ENCODE measurements at places on chromosomes 6 and 20.
A peak's percentile ranks its signal among the peaks of the same experiment; 100 is the strongest.

DNA sequence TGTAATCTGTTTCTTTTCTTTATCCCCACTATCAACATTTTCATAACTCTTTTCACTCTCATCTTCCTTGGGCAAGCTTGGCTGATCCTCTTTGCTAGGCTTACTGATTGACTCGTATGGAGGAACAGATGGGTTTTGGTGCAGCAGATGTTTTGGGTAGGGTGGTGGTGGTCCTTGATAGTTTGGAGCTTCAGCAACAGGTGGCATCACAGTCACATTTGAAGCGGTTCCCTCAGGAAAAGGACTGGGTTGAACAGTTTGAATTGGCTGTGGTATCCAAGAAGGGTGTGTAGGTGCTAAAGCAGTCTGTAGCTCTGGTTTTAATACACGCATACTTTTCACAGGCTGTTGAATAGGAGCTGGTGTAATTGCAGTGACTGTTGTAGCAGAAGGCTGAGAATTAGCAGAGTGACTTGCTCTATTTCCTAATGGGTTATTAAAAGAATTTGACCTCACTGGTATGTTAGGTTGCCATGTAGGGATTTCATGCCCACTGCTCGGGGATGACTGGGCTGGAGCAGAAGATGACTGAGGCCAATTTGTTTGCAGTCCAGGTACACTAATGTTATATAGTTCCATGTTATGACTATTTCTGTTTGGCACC lies 34.5 kb downstream of the LATS1 start:
- DNase-seq = no peak

DNA sequence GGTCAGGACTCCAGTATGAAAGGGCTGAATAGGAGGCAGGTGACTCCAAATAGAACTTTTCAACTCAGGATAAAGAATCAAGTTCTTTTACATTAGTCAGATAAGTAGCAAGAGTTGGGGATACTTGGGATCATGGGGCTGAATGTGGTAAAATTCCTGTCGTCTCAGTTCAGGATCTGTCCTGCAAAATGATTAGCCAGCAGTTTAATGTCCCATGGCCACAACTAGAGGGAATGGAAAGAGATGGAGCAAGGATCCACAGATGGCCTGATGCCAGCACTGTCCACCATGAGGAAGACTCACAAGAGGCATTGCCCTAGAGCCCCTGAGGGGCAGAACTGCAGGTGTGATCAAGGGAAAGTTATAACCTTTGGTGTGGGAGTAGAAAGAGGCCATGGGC lies 2.1 kb downstream of the DEFB121 start:
- DNase-seq = no peak

- no peak for DNase-seq
These were observed 43.1 kb downstream of the MBOAT1 start for GRCh38 chr6:20169119-20169557.

DNA sequence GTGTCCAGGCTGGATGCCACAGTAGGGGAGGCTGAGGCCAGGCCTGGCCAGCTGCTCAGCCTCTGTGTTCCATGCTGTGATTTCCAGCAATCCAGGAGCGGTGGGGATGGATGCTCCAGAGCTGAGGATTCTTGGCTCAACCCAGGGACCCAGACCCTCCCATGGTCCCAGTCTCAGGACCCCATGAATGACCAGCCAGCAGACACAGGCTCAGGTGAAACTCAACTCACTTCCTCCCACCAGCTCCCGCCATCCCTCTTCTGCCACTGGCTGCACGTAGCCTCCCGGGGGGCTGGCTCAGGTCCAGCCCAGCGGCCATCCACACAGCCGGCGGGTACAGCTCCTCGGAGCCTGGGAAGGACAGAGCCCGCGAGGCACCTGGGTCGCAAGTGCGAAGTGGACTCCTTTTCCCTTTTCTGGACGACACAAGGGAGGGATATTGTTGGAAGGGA lies 54.5 kb upstream of the DACT2 start:
- no peak for DNase-seq

DNA sequence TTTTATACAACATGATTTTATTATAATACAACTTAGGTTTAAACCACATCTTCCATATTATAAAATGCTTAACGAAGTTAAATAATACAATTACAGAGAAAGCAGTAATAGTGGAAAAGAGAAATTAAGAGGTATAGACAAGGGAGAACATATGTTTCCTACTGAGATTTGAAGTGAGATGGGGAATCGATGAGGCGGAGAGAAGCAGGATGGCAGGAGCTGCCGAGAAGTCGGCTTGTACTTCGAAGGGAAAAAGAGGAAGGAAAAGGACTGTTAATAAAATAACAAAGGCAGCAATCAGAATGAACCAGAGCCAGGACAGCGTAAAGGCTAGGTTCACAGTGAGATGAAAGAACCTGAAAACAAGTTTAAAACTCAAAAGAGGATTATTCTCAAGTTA lies 15.4 kb downstream of the FBXL4 start:
- no peak for DNase-seq

DNA sequence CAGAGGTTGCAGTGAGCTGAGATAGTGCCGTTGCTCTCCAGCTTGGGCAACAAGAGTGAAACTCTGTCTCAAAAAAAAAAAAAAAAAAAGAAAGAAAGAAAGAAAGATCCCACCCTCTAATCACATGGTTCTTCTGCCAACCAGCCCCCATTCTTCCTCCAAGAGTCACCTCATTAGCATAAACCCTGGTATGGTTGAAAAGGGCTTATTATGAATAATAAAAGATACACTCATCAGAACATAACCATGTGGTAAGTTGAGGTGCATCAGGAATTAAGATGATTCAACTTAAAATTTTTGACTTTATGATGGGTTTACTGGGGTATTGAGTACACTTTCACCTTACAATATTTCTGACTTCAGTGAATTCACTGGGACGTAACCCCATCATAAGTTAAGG lies 793 bp upstream of the TRIM40 start:
- no peak for DNase-seq

- peak; percentile 96 for DNase-seq
These were observed 93.6 kb downstream of the TMEM242 start for GRCh38 chr6:157229713-157230112.

GRCh38 chr6:101595276-101595675 lies 201.8 kb downstream of the GRIK2 start:
- DNase-seq = no peak

- no peak for DNase-seq
These were observed 211.2 kb downstream of the MAFB start for GRCh38 chr20:40477805-40478204.

- DNase-seq = no peak
These were observed 18.9 kb upstream of the TRAF3IP2 start for GRCh38 chr6:111624401-111625098.

GRCh38 chr6:35558571-35558970 lies 45.9 kb upstream of the TULP1 start:
- no peak for DNase-seq

DNA sequence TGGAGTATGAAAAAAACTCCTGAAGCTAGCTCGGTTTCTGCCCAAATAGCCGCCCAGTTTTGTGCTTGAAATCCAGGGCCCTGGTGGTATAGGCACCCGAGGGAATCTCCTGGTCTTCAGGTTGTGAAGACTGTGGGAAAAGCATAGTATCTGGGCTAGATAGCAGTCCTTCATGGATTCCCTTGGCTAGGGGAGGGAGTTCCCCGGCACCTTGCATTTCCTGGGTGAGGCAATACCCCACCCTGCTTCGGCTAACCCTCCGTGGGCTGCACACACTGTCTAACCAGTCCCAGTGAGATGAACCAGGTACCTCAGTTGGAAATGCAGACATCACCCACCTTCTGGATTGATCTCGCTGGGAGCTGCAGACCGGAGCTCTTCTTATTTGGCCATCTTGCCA lies 184.5 kb upstream of the SLC35B3 start:
- DNase-seq = no peak

GRCh38 chr6:110563711-110564110 lies 87.3 kb upstream of the SLC22A16 start:
- peak; percentile 15 for DNase-seq

- no peak for DNase-seq
These were observed 324.7 kb upstream of the RUNX2 start for GRCh38 chr6:45003387-45003786.

- DNase-seq = no peak
These were observed 598.5 kb upstream of the IRAK1BP1 start for GRCh38 chr6:78268591-78269452.

GRCh38 chr6:153618371-153619322 lies 420.4 kb upstream of the OPRM1 start:
- no peak for DNase-seq

DNA sequence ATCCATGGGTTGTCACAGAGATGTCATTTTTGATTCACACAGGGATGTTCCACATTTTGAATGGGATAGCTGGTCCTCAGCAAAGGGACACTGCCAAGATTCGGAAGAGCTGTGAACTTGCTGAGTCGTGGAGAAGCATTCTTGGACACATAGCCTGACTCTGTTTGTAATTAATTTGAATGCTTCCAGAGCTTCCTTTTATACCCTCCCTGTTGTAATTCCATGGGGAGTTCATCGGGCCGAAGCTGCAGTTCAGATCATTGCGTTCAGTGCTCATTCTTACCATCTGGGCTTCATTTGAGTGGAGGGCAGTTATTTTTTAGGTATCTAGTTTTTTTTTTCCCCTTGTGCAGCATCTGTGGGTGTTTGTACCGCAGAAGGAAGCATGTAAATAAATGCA lies 126.5 kb downstream of the SLC24A3 start:
- no peak for DNase-seq

DNA sequence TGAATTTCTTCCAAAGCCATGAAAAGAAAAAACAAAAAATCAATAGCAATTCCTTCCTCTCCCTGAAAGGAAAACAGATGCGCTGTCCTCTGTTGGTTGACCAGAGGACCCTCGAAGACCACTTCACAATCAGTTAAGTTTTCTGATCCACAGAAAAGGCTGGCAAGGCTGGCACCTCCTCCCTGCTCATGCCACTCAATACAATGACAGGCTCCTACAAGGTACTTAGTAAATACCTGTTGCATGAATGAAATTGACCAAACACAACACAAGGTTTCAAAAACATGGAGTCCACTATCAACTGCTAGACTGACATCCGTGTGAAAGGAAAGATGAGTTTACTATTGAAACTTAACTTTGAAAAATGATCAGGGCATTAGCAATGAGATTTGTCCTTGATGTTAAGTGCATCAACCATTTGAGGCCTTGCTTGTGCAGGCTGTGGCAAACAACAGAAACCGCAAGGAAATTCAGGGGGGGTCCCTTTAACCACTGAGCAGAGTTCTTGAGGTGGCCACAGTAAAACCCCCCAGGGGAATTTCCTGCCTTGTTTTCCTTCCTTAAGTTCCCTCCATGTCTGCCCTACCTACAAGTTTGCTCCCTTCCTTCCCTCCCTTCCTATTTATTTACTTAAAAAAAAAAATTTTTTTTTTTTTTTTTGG lies 27.9 kb upstream of the RTF2 start:
- no peak for DNase-seq

DNA sequence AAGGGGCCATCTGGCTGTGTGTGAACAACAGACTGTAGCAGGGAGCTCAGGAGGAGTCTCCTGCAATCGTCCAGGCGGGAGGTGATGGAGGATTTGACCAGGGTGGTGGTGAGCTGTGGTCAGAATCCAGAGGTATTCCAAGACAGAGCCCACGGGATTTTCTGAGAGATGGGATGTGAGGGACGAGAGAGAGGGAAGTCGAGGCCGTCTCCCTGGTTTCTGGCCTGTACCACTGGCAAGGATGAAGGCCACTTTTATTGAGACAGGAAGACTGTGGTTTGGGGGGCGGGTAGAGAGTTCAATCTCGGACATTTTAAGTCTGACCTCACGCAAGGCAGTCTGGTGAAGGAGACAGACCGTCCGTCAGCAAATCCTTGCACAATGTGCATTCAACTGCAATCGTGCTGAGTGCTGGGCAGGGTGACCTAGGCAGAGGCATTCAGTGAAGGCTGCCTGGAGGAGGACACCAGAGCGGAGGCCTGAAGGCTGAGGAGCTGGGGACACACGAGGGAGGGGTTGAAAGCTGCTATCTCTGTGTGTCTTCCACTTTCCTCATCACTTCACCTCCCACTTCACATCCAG lies 53.9 kb downstream of the PREX1 start:
- no peak for DNase-seq

DNA sequence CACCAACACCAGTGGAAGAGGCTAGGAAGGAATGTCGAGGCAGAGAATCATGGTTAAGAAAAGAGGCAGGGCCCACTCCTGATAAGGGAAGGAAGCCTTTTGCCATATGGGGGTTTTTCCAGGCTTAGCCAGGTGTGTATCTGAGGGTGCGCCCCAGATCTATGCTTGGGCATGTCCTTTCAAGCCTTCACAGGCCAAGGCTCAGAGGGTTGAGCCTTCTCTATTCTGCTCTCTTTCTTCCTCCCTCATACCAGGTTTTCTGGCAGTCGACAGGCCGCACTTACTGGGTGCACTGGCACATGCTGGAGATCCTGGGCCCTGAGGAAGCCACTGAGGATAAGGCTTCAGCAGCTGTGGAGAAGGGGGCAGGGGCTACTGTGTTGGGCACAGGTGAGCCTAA lies 4.7 kb downstream of the CUL9 start:
- DNase-seq = no peak

DNA sequence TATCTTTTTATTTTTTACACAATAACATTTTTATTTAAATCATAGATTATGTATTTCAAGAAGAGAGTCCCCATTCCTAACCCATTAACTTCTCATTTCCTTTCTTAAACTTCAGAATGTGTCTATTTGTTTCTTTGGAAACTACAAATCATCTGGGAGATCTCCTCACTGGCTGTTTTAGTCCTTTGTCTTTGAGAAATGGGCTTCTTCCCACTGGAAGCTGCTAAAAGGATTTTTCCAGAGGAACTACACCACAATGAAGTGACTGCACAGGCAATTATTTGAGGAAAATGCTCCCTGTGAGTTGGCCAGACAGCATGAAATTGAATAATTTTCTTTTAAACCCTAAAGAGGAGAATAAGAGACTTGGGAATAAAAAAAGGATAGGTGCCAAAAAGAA lies 119.1 kb downstream of the TENT5A start:
- DNase-seq = no peak

DNA sequence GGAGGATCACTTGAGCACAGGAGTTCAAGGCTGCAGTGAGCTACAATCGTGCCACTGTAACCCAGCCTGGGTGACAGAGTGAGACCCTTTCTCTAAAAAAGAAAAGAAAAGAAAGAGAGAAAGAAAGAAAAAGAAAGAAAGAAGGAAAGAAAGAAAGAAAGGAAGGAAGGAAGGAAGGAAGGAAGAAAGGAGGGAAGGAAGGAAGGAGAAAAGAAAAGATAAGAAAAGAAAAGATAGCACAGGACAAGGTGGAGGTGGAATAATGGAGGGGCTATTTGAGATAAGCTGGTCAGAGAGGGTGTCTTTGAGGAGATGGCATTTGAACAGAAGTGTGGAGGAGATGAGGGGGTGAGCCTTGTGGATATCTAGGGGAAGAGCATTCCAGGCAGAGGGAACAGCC lies 2.7 kb upstream of the PDRG1 start:
- DNase-seq = no peak

GRCh38 chr20:58102261-58102660 lies 126.2 kb downstream of the ANKRD60 start:
- no peak for DNase-seq

Measured in NCI-H510A treated with DMSO at 0.1 percent for 48 hours (cell line).